Stimulated activated CD4-positive, alpha-beta T cell treated with anti-CD3 and anti-CD28 coated beads, Interleukin-1b, Interleukin-23, amount 100 ng/mL, for 1 hour (primary cell): ENCODE measurements at places on chromosomes 5 and 9.

- DNase-seq: no peak
Measured at GRCh38 chr5:19777363-19777762, 210.6 kb downstream of the CDH18 start.

- DNase-seq: no peak
Measured at GRCh38 chr5:96447949-96448348, 14.9 kb upstream of the PCSK1 start.

- no peak for DNase-seq
Measured at GRCh38 chr9:99433555-99433954, 211.5 kb downstream of the SEC61B start.

GRCh38 chr5:140131967-140132409 is 6.3 kb downstream of the IGIP start:
- no peak for DNase-seq

GRCh38 chr5:172076761-172077244 is 70.4 kb upstream of the FBXW11 start:
- no peak for DNase-seq

GRCh38 chr9:122996586-122996985 is 36.9 kb upstream of the GPR21 start:
- DNase-seq: no peak

DNA sequence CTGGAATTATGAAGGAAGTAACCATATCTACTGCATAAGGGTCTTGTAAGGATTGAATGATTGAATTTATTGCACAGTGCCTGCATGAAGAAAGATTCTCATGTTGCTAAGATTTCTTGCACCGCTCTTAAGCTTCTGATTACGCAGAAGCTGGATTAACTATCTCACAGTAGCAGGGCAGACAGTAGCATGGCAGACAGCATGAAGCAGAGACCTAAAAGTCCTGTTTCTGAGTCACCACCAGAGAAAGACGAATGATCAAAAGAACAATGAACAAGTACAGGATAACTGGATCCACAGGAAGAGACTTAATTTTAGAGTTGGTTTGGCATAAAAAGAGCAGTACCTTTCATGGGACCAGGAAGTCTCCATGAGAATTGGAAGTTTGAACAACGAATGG is 142.4 kb downstream of the MAPKAP1 start:
- DNase-seq: no peak

- no peak for DNase-seq
Measured at GRCh38 chr9:134933076-134933659, 15.5 kb upstream of the FCN1 start.
